Right cardiac atrium (tissue), 5 donors: ENCODE measurements at places on chromosomes 11 and 22.
A peak's percentile ranks its signal among the peaks of the same experiment; 100 is the strongest.

DNA sequence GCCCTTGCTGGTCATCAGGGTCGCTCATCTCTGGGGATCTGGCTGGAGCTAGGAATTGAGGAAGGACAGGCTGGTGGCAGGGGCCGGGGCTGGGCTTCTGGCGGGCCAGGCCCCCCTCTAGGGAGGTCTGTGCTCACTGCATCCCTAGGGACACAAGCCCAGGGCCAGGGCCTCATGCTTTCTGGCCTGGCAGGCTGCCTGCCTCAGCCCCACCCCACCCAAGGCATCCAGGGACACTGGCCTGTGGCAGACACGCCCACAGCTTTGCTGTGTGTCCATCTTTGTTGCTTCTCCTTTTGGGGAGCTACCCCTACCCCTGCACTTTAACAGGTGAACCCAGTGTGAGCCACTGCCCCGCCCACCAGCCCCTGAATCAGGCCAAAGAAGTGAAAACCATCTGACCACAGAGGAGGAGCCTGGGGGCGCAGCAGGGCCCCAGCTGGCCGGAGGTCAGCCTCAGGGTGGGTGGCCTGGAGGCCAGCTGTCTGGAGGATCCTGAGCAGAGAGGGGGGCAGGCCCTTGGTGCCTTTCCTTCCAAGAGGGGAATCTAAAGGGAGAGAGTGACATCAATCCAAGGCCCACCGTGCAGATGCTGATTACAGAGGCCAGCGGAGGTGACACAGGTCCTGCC lies 26.8 kb upstream of the CELSR1 start:
- DNase-seq = peak; percentile 58

GRCh38 chr11:1568441-1568911 lies 3.6 kb downstream of the DUSP8 start:
- DNase-seq = no peak

GRCh38 chr11:94794287-94795168 lies 26.4 kb downstream of the AMOTL1 start:
- peak; percentile 89 for DNase-seq

DNA sequence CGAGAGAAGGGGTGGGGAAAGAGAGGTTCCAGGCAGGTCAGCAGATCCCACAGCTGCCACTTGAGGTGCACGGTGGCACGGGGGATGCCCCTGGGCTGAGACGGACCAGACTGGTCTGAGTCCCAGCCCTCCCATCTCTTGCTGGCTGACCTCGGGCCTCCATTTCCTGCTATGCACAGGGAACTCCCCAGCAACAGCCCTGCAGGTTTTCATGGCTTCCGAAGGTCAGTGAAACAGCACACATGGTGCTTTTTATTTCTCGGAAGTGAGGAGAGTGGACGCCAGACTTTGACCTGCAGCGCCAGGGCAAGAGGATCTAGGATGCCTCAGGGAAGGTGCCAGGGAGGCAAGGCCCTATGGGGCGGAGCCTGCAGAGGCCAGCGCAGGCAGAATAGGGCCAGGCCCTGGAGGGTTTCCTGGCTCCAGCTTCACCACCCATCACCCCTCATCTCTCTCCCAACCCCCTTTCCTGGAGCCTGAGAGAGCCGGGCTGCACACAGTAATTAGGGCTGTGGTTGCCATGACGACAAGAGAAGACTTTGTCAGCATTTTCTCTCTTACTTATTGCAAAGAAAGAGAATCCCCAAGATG lies 29.5 kb downstream of the SLC22A12 start:
- DNase-seq = peak; percentile 41

DNA sequence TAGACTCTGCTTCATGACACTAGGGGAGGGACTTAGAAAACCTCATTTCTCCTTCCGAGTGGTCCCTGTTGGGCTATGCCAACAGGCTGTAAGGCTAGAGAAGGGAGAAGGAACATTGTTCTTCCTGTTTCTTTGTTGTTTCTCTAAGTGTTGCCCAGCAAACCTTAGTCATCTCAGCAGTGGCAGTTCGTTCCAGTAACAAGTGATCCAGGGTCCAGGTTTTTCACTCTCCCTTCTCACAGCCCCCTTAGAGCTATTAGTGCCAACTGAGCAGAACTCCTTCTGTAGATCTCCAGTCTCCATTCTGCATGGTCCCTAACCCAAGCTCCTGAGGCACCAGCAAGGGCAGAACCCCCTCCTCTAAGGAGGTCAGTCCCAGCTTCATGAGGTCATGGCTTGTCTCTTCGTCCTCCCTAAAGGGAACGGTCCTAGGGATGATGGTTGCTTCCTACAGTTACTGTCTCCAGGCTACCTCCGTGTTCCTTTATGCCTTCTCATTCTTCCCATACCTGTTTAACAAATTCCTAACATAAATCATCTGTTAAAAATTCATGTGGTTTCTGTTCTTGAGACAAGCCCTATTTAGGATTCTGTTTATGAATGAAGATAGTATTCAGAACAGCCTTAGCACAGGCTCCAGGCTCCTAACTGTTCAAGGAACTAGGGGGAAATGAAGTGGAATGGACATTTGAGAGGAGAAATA lies 168.6 kb upstream of the UBASH3B start:
- DNase-seq = no peak

DNA sequence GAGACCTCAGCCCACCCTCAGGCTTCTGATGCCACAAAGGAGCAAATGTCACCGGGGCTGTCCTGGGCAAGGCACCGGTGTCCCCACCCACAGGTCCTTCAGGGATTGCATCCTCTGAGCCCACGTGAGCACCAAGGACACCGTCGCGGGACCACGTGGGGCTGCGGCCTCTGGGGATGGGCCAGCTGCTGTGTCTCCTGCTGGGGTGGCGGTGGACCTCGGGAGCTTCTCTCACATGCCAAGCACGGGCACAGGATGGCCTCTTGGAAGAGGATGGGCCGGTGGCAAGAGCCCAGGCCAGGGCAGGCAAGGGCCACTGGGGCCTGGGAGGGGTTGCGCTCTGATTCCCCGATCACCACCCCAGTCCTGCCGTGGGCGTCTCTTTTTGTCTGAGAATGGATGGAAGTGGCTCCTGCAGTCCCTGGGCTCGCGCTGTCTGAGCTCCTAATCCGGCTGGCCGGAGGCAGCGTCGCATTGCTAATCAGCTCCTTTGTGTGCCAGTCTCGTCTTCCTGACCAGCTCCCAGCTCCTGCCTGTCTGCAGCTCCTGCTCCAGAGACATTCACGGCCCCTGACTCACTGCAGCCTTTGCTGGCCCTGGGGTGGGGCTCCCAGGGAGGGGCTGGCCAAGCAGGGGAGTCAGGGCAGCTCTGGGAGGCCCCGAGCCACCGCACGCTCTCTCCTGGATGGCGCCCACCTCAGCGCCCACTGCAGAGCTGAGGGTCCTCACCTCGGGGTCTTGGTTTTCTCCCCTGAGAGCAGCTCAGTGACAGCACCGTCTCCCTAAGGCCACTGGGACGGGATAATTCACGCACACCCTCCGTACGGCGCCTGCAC lies 146.7 kb downstream of the CTTN start:
- DNase-seq = no peak

DNA sequence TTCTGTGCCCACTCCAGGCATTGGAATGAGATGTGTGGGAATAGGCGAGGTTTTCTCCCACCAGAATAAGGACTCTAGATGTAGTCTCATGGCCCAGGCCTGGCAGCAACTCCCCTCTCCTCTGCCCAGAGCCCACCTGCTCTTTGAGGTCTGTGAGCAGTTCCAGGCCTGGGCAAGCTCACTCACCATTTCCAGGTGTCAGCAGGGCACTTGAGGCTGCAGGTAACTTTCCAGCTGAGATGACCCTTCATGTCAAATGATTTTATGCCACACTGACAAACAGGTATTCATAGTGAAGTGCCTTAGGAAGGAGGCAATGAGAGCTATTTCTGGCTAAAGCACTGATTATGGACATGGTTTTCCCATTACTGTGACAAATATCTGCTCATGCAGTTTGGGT lies 123.3 kb upstream of the CCDC90B start:
- DNase-seq = no peak

- no peak for DNase-seq
Observed at GRCh38 chr11:81959341-81959740, 774.3 kb downstream of the FAM181B start.

DNA sequence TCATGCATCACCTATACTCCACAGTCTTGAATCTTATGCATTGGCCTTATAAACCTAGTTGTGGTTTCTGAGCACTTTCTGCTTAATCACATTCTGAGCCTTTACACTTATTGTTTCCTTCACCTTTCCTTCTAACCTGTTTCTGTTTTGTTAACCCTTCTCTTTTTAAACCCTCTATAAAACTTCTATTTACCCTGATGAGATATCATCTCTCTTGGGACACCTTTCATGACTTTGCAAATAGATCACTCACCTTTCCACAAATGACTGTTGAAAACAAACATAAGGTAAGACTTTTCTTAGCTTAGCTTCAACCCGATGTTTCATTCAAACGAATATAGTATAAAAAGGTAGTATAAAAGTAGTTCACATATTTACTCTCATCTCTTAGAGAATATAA lies 483.6 kb downstream of the FAM181B start:
- no peak for DNase-seq

- DNase-seq = no peak
Observed at GRCh38 chr22:44220727-44221680, 40.3 kb downstream of the PARVG start.

DNA sequence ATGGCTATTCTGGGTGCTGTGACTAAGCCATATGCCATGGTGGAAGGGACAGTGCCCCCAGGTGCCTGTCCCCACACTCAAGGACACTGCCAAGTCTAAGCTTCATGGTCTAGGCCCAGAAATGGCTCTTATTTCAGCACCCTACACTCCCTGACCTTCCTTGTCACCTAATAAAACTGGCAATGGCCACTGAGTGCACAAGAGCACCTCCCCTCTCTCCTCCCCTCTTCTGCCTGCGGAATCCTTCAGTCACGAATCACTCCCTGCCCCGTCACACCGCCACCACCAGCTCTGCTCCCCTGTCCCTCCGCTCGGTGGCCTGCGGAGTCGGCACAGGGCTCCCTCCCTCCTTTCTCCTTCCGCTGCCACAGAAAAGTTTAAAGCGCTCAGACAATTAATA lies 19.0 kb upstream of the LMO1 start:
- peak; percentile 65 for DNase-seq

- DNase-seq = peak; percentile 79
Observed at GRCh38 chr11:96045622-96046456, 121.9 kb upstream of the MTMR2 start.

DNA sequence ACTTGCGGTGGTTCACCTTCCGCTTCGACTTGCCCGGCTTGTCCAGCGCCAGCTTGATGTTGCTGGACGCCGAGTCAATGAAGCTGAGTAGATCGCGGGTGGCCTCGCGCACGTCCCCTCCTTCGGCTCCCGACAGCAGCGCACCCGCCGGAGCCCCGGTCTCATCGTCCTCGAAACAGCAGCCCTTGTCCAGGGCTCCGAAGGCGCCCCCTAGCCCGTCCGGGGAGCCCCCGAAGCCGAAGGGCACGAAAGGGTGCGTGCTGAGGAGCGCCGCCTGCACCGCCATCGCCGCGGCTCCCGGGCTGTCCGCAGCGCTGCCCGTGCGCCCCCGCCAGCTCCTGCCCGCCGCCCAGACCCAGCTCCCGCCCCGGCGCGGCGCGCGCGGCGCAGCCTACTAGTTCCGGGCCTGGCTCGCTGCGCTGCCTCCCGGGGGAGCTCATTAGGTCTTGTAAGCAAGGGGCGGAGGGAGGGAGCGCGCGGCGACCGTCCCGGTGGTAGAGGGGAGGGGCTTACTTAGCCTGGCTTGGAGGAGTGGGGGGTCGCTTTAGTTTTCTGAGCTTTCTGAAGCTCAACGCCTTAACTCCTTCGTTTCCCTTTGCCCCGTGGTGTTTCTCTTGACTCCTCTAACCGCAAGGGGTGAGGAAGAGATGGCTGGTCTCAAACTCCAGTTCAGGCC lies at the start of gene FAM181B:
FAM181B (minus strand) TSS at position 421 of the 676 bp plus-strand sequence; CDS start at position 286, 135 bp downstream.
- DNase-seq = peak; percentile 90

DNA sequence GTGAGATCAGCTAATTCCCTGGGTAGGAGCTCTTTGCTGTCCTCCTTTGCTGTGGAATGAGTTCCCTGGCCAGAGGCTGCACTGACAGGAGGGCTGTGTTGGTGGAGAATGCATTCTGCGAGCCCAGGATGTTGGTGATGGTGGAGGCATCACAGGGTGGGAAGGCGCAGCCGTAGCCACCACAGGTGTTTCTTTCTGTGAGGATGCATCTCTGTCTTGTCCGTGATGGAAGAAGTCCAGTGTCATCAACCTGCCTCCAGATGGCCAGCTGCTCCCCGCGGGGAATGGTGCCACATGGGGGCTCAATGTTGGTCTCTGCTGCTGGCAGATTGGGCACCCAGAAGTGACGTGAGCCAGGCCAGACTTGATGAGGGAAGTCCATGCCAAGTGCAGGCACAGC lies 972.1 kb downstream of the TBC1D22A start:
- no peak for DNase-seq

DNA sequence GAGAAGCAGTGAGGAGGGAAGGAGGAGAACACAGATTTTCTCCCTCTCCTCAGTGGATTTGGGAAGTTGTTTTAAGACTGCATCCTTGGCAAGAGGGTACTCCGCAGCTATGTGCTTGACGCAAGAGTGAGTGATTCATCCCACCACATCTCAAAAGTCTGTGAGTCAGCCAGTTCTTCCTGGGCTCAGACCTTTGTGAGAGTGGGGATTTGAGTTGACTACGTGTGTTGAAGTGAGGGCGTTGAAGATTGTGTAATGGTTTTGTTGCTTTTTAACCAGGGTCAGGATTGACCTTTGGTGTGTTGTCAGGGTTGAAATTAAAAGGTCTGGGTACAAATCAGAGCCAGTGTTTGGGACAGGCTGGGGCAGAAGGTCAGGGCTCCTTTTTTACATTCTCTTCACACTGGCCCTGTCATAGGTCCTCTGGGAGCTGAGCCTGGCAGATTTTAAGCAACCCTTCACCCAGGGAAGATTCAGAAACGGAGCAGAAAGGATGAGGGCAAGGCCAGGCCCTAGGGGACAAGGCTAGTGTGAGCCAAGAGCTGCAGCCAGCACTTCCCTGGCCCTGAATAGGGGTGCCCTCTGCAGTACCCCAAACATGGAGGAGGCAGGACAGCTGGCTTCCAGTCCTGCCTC lies 4.2 kb upstream of the C11orf86 start:
- peak; percentile 63 for DNase-seq

GRCh38 chr22:35894937-35895708 lies 133.5 kb downstream of the RBFOX2 start:
- no peak for DNase-seq

- DNase-seq = no peak
Observed at GRCh38 chr11:64227405-64227956, 1.4 kb downstream of the NUDT22 start.

GRCh38 chr11:64023712-64024710 lies 11.7 kb upstream of the FLRT1 start:
- peak; percentile 78 for DNase-seq

GRCh38 chr11:7892059-7892699 lies 38.9 kb downstream of the OR10A6 start:
- DNase-seq = no peak

DNA sequence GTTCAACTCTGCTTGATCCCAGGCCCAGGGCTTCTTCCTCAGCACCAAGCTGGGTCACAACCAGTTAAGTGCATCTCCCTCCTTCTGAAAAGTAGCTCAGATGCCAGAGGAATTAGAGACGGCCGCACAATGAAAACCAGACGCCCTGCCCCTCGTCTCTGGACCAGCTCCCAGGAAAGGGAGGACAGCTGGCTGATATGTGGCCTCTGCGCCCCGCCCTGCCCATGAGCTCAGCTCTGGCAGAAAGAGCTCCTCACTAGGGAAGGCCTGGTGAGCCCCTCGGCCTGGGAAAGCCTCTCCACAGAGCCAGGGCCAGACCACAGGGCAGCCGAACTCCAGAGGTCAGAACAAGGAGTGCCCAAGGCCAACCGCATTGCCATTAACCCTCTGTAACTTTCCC lies 18.1 kb upstream of the SCGB1A1 start:
- peak; percentile 96 for DNase-seq
